ENCODE measurements at places on chromosomes 3 and 15.

- peak; percentile 69 for DNase-seq
Observed at GRCh38 chr15:52019394-52020220, 588 bp downstream of the MAPK6 start.

DNA sequence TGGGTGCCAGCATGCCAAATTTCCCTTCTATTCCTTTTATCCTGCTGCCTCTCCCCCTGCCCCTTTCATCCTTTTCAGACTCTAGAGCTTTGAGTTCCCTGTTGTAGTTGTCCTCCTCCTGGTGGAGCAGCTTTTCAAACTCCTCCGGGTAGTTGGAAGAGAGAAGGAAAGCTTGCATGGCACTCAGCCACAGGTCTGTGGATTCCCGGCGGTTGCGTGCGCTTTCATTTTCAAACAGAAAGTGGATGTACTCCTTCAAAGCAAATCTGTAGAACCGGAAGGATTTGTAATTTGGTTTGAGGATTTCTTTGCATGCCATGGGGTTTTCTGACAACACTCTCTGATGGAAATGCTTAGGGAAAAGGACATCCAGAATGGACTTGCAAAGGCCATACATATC is 68.1 kb upstream of the DCLK3 start:
- DNase-seq: no peak

DNA sequence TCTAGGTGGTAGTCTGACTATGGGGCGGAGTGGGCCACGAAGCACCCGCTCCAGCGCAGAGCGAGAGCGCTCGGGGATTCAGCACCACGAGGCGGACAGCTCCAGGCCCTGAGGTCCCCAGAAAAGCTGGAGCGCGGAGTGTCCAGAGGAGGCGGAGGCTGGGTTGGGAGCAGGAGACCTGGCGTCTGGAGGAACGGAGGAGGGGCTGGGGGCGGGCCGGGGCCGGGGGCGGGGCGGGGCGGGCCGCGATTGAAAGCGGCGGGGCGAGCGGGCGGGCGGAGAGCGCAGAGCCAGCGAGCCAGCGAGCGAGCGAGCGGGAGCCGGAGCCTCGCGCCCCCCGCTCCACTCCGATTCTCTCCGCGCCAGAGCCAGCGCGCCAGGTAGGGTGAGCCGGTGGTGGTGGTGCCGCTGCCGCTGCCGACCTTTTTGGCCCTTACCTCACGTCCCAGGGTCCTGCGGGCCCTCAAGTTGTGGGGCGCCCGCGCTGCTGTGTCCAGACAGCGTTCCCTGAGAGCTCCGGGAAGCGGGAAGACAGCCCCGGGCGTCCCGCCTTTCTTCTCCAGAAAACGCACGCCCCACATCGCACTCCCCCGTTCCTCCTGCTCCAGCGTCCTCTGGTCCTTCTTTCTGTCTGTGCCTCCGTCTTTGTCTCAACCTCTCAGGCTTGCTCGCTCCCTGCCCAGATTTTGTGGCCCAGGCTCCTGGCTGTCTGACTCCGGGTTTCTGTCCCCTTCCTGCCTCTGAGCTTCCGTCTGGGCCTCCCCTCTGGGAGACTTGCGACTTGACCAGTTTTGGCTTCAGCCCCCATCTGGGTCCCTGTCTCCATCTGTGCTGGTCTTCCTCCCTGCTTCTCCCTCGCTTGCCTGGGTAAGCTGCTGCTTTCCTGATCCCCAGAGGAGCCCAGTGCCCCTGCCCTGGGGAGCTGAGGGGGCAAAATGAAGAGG is at the start of gene GRM2:
Gene GRM2, plus strand, starts transcription at position 281 of the 944 bp plus-strand sequence. CDS start 1,916 bp downstream, outside the sequence.
- no peak for DNase-seq

DNA sequence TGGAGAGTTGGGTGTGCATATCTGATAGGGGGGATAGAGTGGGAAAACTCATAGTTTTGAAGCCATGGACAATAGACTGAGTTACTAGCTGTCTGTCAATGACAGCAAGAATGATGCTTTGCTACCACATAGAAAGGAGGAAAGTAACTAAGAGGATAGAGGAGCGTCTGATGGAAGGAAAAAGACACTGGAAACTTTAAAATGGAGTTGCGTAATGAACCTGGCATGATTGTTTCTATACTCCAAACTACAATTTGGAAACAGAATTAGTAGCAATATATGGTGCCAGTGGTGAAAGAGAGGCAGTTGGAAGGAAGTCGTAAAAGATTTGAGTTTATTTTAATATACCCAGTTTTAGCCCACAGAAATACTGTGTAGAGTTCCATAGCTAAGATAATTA is 163.6 kb downstream of the TUSC7 start:
- DNase-seq: no peak

GRCh38 chr3:121834157-121834670 is 646 bp downstream of the IQCB1 start:
- no peak for DNase-seq

GRCh38 chr3:49700453-49701128 is 11.2 kb downstream of the RNF123 start:
- DNase-seq: no peak

DNA sequence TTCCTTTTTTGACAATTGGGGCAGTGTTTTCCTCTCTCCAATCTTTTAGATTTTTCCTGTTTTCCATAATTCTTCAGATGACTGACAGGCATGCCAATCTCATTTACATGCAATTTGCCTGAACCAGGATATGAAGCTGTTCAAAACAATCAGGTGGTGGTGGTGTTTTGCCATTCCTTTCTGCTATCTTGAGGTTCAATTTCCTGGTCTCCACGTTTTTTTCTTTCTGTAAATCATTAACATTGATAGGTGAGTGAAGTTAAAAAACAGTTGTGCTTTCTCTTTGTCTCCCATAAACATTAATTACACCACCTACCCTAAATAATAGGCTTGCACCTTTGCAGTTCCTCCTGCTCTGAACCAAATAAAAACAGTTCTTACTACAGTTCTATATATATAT is 49.1 kb downstream of the C2CD4A start:
- DNase-seq: no peak

Data from MV-4-11 (cell line).